ENCODE measurements at places on chromosomes 6 and 20.

GRCh38 chr20:7930343-7930742 lies 9.9 kb downstream of the HAO1 start:
- no peak for DNase-seq

DNA sequence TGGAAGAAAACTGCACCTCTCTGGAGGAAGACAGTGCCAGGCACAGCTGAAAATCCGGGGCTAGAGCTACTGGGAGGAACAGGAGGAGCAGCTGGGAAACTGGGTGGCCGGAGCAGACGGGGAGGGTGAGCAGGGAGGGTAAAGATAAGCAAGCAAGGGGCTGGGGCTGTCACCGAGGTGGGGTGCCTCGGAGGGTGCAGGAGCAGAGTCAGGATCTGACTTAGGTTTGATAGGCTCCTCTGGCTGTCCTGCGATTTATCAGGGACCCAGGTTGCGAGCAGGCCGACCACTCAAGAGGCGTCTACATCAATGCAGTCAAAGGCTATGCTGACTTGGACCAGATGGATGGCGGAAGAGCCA lies 12.3 kb downstream of the TSHZ2 start:
- no peak for DNase-seq

GRCh38 chr6:166957087-166957804 lies 896 bp upstream of the RNASET2 start:
- no peak for DNase-seq

- no peak for DNase-seq
Observed at GRCh38 chr6:144179237-144179636, 28.9 kb downstream of the STX11 start.

DNA sequence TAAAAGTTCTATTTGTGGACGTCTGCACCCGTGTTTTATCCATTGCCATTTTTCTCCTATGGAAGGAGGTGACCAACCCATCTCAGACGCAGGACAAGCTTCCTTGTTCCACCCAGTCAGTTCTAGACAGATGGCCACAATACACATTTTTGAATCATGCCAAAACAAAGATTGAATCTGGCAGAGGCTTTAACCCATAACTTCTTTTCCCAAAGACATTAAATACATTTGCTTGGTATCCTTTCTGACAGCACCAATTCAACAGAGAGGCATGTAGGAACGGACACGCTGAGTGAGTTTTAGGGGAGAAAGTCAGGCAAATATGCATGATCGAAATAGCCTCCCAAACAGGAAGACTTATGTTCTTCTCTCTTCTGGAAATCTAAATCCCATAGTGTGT lies 552.7 kb upstream of the AGPAT4 start:
- no peak for DNase-seq

- DNase-seq: peak; percentile 96
Observed at GRCh38 chr6:26216886-26217713, 129.9 kb downstream of the HFE start.
